ENCODE measurements at places on chromosomes 6 and 20. TPM values are rescaled to one million over a fixed set of nuclear protein-coding genes. Genes with fewer than 3 reads are reported as not detected.
A peak's percentile ranks its signal among the peaks of the same experiment; 100 is the strongest.

- no peak for DNase-seq
Observed at GRCh38 chr6:143611580-143611979, 66.2 kb upstream of the PHACTR2 start.

DNA sequence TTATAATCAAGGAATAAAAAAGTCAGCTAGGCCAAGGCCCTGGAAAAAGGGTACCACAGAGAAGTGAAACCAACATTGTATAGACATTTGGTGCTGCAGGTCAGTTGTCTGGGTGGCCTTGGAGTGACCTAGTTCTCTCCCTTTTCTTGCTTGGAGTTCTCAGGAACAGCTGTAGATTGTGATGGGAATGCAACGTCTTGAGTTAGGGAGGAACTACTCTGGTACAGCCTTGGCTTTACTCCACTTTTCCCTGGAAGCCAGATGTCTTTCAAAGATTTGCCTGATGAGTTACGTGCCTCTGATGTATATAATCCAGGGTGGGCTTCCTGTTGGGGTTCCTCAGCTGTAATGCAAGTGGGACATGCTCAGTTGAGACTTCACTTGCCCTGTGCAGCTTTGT, 694.7 kb downstream of the HTR1B start:
- DNase-seq = no peak

The IRAK1BP1 gene
- total RNA-seq = 2.2 TPM

- no peak for DNase-seq
Observed at GRCh38 chr6:119171088-119171841, 92.8 kb upstream of the FAM184A start.

DNA sequence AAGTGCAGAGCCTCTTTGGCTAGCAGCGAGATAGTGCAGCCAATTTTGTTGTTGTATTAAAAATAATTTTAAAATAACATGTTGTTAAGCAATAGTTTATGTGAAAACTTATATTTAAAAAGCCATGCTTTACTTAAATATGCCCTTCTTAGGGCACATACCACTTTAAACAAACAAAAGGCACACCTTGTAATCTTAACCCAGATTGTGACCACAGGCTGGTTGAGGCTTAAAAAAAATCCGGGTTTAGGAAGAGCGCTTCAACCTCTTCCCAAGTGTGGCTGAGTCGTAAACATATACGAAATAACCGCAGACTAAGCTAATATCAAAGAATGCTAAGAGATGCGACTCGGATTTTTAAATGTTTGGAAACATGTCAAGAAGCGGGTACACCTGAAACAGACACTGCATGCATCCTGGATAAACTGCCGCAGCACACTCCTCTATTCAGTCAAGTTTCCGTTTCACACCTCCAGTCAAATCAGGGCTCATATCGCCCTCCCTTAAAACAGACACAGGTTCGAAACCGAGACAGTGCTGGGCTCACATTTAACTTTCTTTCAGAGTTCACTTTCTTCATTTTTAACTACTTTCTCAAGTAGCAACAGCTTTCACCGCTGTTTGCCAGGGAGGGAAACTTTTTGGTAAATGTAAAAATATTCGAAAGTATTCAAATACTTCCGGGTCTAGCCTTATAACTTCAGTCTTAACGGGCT, 1.5 kb downstream of the DEK start:
- peak; percentile 65 for DNase-seq

- DNase-seq = no peak
Observed at GRCh38 chr20:295804-296203, 1.6 kb upstream of the ZCCHC3 start.

The PACRG gene
- total RNA-seq = not detected

- DNase-seq = no peak
Observed at GRCh38 chr20:8997701-8998117, 71.2 kb upstream of the PLCB4 start.

DNA sequence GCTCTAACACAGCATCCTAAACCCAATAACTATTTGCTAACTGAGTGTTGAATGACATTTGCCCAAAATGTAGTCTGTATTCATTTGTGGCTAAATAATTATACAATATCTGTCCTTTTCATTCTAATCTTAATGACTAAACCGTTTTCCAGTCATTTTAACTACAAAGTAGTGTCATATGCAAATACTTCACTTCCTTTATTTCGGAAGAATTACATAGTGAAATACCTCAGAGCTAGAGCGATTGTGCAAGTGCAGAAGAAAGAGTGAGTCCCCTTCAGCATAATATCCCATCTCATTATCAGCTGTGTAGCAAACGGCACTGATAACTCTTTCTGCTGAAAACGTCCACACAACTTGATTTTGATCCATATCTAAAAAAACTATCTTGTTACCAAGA, 66.2 kb downstream of the ROS1 start:
- no peak for DNase-seq

DNA sequence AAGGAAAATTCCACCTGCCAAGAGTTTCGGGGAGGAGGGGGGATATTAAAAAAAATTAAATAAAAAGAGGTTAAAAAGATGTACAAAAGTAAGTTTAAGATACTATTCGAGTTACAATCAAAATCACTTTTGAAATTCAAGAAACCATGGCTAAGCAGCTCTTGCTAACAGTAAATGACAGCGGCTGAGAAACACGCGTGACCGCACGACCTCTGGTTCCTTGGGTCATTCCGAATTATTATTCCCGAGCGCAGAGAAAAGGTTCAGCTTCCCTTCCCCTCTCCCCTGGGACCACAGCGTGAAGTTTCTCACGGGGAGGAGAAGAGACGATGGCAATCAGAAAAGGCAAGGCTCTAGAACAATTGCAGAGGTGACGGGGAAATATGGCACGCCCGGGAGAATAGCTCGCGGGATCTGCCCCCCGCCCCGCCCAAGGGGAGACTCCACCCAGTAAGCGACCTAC, 496 bp downstream of the TMEM242 start:
- DNase-seq = peak; percentile 88

The PPP1R3G gene
- 1.3 TPM for total RNA-seq

DNA sequence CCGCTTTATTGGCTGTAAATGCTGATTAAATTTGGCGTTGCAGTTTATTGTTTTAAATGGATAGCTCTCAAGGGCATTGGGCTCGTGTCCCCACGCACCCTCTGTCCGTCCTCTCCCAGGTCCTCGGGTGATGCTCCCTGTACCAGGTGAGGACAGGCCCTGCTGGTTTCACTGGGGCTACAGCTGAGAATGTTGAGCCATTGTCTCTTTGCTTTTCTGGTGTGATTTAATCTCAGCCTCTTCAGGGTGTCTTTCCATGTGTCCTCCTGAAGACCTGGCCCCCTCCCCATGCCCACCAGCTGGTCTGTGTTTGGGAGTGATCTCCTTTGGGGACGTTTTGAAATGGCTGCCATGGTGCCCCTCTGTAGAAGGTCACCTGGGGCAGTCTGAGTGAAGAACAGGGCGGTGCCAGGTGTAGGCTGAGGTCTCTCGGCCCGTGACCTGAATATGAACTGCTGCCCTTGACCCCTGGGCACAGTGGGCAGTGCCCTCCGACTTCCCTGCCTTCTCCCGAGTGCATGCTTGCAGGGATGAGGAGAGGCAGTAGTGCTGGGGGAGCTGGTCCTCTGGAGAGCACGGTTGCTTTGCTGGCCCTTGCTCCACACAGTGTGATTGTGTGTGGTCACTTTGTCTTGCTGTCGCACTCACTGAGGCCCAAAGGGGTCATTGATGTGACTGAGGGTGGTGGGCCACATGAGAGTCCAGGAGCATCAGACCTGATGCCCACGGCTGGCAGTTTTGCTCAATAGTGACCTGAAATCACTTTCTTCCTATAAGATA, 12.4 kb upstream of the C20orf204 start:
- DNase-seq = no peak

The KHDC1 gene
- 11.4 TPM for total RNA-seq

DNA sequence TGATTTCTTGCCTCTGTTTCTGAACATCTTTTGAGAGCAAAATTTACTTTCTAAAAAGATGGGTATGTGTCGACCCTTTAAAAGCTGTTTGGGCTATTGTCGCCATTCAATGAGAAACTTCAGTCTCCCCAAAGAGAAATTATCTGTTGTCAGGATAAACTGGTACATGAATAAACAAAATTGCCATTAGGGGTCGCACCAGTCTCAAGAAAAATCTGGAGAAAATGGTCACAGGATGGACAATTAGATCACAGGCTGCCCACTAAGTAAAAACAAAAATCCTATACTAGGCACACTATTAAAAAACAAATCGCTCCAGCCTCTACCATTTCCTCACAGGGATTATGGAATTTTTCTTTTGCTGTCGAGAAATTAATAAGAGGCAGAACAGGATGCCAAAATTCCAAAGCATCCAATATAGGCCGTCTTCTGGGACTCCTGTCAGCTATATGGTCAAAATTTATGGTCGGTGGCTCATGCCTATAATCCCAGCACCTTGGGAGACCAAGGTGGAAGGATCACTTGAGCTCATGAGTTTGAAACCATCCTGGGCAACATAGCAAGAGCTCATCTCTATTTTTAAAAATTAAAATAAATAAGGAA, 5.5 kb upstream of the HLA-E start:
- DNase-seq = peak; percentile 77

GRCh38 chr6:152746172-152746553, 4.4 kb upstream of the VIP start:
- DNase-seq = peak; percentile 55

GRCh38 chr6:67629258-67629657, 1005.8 kb upstream of the ADGRB3 start:
- DNase-seq = peak; percentile 12

The KCNG1 gene
- 4.5 TPM for total RNA-seq

DNA sequence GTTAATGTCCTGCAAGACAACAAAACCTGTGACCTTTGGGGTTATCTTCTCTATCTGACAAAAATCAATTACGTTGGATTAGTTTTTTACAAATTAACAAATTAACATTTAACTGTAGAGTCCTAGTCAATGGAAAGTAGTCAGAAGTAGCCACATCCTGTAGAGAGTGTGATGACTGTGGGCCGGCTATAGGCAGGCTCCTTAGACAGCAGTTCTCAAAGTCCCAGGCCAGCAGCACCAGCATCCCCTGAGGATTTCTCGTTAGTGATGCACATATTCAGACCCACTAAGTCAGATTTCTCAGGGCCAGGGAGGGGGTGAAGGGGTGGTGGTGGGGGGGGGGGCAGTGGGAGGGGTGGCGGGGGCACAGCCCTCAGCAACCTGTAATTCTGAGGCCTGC, 37.2 kb downstream of the ZNF341 start:
- DNase-seq = no peak

- DNase-seq = no peak
Observed at GRCh38 chr6:160801418-160801817, 99.4 kb downstream of the PLG start.

GRCh38 chr6:96276856-96277255, 244.8 kb upstream of the UFL1 start:
- no peak for DNase-seq

DNA sequence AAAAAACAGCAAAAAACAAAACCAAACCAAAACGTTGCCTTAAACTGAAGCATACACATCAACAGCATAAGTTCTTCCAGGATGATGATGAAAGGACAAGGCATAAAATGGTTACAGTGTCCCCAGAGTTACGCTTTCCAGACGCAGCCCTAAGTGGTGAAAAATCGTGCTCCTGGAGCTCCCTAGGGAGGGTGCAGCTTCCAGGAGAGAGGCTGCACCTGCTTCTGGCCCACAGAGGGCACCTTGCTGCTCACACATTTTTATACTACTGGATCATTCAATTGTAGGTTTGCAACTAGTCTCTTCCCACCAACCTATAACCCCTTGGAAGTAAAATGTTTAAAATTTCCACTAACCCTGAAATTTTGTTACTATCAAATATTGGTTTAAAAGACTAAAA, 115.0 kb downstream of the PRKN start:
- DNase-seq = no peak

GRCh38 chr20:1870323-1870722, 24.9 kb upstream of the SIRPA start:
- no peak for DNase-seq

DNA sequence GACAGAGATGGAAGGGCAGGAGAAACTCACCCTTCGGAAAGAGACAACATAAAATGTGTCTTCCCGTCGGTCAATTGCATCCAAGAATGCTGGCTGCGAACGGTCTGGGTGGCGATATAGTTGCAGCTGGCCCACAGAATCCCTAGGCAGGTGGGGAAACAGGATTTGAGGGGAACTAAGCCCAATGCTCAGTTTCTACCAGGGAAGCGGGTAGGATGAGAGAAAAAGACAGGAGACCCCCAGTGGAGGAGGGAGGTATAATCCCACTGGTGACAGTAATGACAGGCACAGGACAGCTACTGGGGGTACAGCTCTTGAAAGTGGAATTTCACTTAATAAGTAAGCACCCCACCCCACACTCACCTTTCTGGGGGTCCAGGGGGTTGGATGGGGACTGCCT, 7.5 kb upstream of the TNXB start:
- peak; percentile 38 for DNase-seq

The CLDN20 gene
- total RNA-seq = not detected

The CRYBG1 gene
- 23.7 TPM for total RNA-seq

DNA sequence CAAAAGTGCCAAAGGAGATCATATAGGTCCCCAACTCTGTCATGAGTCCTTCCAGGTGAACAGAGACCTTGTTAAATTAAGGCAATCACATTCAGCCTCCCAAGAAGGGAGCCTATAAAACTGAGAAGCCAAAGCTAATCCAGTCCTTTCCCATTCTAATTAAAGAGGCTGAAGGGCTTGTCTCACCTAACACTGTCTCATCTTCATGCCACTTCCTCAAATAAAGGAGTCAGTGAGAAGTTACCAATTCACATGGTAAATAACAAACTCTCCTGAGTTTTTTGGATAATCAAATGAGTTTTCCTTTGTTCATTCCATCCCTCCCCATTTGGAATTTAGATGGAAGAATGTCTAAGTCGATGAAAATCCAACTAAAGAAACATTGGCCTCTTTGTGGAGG, 242.8 kb downstream of the UST start:
- no peak for DNase-seq

DNA sequence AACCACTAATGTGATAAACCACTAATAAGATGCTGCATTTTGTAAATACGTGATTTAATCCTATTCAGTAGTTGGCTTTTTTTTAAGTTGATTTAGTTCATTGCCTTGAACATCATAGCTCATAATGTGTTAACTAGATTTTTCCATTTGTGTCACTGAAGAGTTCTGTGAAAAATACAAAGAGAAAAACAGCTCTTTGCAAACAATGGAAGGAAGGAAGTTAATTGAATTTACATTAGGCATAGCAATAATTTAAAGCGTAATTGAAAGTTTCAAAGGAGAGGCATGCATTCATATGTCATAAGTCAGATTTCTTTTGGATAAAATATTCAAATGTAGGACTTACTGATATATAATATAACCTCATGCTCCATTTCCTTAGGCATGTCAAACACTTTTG, 102.3 kb downstream of the TBC1D7 start:
- no peak for DNase-seq

The PTPRA gene
- 50.2 TPM for total RNA-seq

Measured in M059J (cell line).